ENCODE measurements at places on chromosomes 6 and 20.
A peak's percentile ranks its signal among the peaks of the same experiment; 100 is the strongest.

DNA sequence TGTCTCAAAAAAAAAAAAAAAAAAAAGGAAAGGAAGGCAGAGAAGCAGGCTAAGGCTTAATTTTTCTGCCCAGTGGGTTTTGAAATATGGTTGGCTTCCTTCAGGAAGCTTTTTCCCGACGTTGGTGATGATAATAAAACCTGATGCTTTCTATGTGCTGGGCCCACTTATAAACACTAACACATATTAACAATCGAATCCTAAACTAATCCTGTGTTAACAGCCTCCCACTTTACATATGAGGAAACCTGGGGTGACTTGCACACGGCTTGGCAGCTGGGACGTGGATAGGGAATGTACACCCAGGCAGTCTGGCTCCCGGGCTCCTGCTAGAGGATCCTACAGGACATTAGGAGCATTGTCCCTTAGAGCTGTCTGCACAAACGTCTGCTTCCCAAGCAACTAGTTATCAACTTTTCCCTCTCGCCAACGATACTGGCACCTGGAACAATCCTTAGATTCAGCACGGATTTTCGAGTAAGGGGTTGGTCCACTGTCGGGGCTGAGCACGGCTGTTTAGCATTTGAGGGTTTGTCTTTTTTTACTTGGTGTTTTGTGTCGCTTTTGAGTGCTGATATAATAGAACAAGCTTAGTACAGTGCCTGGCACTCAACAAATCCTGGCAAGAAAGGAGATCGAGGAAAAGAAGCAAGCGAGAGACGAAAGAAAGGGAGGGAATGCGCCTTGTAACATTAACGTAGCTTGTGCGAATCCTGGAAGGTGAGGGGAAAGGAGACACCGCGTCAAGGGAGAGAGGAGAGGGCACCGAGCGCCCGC lies 622 bp upstream of the KIZ start:
- no peak for DNase-seq

DNA sequence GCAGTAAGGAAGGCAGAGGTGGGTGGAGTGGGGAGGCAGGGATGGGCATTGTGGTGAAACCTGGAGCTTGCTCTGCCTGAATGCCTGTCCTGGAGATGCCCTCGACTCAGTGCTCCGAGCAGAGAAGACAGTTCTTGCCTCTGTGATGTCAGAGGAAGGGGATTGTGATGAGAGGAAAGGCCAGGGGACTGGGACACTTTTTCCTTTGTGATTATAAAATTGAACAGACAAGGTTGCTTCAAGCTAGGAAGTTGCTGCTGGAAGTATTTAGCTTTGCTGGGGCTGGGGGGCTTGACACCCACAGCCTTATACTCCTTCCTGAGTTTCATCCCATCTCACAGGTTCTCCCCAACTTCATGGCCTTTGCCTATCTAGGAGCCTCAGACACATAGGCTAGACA lies at the start of gene SIRPD:
SIRPD (minus strand) TSS at position 101 of the 400 bp plus-strand sequence; CDS start at position 49, 52 bp downstream.
- DNase-seq, result no peak

GRCh38 chr20:61912665-61913422 lies 152.8 kb downstream of the TAF4 start:
- DNase-seq, result peak; percentile 52

DNA sequence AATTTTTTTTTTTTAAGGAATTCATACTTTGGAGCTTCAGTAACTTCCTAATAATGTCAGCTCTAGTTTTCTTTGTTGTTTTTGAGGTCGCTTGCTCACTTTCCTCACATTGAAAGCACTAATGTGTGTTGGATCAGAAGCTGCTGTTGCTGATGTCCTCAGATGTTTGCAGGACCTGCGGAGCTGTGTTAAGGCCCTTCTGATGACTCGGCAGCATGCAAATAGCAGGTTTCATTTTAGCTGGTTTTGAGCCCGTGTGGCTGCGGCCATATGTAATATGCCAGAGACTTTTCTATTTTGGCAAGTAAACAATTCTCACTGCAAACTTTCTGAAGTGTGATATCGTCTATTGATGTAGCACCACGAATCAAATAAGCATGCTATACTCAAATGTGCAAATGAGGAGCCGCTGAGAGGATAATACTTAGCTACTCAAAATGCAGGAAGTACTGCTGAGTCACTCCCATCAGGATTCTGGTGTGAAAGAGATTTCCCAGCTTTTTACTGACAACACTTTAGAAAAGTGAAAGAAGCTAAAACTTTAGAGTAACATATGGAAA lies 187.8 kb downstream of the SASH1 start:
- DNase-seq, result no peak

GRCh38 chr6:46655803-46656202 lies 3.0 kb downstream of the SLC25A27 start:
- DNase-seq, result no peak

DNA sequence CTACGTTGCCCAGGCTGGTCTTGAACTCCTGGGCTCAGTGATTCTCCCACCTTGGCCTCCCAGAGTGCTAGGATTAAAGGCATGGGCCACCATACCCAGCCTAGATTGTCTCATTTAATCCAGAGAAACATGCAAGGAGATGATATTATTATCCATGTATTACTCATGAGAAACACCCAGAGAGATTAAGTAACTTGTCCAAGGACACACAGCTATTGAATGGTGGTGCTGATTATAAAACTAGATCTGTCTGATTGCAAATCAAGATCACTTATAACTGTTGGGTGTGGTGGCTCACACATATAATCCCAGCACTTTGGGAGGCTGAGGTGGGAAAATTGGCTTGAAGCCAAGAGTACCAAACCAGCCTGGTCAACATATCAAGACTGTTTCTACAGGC lies 94.4 kb upstream of the ZNF217 start:
- no peak for DNase-seq

DNA sequence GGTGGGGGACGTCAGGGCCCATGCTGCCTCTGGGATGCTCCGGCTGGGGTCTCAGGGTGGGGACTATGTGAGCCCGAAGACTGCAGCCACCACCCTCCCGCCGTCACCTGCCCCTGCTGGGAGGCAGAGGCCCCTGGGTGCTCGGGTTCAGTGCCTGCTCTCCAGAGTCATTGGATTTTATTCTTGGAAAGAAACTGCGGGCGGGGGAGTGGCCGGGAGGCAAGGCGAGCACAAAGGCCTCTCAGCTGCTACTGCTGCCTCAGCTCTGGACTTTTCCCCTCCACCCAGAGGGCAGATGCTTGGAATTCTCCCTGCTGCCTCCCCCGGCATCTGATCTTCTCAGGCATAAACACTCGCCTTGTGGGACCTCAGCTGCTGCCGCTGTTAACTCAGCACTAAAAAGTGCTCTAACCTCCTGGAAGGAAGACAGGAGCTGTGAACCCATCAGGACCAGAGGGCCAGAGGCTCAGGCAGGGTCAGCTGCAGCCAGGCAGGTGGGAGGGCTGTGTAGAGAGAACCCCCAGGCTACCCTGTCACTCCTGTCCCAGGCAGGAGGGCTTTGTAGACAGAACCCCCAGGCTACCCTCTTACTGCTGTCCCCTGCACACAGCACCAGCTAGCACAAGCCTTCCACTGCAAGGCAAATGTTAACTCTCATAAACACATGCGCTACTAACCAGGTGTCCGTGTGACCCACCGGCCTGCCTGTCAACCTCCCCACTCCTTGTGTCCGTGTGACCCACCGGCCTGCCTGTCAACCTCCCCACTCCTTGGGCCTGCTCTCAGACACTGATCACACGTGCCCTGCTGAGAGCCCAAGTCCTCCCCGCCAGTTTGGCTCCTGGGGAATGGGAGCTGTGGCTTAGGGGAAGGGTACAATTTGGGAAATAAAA lies 9.4 kb upstream of the FRMD1 start:
- no peak for DNase-seq

DNA sequence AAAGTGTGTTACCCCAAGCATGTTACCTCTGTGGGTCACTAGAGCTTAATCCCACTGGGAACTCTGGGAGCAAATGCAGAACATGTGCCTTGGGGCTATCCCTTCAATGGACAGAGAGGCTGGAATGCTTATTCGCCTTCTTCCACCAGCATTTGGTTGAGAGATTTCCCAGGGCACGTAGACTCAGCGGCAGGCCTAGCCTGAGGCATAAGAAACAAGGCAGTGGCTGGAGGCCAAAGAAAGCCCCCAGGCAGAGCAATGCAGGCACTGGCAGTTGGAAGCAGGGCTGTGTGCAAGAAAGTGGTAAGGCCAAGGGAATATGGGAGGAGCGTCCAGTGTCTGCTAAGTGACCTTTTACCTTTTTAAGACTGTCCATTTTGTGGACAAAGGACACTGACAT lies 114.0 kb upstream of the FLRT3 start:
- no peak for DNase-seq

DNA sequence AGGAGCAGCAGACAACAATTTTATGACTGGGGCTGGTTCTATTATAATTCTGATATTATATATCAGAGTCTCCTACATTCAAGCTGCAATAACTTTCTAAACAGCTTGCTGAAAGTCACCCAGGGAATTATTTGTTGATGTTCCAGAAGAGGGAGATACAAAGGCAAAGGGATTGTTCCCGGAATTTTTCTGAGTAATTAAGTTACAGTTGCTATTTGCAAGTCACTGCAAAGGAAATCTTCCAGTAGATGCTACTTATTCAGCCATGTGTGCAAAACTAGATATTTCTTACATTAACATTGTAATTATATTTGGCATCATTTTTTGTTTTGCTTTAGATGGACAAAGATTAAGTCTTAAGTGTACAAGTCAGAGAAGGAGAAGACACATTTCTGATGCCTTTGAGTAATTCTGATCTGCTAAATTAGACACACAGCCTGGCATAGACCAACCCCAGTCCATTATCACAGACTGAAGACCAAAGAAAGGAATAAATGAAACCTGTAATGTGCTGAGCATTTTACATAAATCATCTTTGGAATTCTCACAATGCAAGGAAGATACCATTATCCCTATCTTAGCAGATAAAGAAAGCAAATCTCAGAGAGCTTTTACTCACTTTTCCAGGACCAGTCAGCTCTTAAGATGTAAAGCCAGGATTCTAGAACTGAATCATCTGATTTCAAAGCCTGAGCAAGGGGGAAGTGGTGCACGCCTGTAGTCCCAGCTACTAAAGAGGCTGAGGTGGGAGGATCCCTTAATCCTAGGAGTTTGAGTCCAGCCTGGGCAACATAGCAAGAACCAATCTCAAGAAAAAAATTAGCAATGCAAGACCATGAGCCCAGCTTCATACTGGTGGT lies 62.6 kb upstream of the AKAP12 start:
- no peak for DNase-seq

- DNase-seq, result no peak
Measured at GRCh38 chr6:10383331-10384090, 31.4 kb downstream of the TFAP2A start.

DNA sequence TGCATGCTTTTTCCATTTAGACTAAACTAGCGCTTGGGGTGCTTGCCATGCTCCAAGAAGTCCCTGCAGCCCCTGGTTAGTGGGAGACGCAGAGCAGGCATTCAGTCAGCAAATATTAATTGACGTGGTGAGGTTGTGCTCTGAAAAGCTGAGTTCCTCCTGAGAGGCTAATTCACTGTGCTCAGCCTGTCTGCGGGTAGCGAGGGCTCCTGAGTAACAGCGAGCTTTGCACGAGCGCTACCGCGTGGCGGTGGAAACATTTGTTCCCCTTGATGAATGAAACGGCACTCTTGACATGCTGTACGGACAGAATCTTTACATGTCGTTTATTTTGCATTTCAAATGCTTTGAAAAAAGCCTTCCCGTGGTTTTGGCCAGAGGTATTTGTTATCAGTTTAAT lies 170.6 kb upstream of the AGPAT4 start:
- DNase-seq, result peak; percentile 27

DNA sequence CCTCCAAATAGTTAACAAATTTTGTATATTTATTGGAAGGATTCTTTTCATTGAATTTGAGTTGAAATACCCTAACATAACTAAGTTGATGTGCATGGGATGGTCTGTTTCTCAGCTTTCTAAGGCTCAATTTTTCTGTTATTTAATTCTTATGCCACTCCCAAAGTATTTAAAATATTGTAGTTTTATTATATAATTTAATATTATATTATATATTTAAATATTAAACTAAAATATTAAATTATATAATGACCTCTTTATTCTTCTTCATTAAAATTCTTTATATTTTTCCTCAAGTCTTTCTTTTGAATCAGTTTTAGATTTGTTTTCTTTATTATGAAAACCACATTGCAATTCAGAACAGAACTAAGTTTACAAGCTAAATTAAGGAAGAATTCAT lies 194.7 kb downstream of the TFAP2B start:
- DNase-seq, result no peak

GRCh38 chr6:121438869-121439268 lies 3.4 kb downstream of the GJA1 start:
- DNase-seq, result no peak

DNA sequence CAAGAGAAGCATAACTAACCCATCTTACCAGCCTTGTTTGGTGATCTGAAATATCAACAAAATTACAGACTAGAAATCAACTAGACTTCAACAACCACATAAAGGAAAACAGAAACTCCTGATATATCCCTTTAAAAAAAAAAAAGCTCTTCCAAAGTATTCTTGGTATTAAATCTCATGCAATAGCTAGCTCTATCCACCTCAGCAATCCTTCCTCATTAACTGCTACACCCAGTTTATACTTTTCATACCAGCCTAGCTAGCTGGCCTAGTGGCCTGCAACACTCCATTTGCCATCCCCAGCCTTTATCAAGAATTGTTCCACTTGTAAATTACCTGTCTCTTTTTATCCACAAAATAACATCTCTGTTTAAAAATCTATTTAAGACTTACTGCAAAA lies 69.0 kb downstream of the BACH2 start:
- DNase-seq, result no peak

GRCh38 chr6:797479-798077 lies 104.6 kb upstream of the EXOC2 start:
- peak; percentile 59 for DNase-seq

GRCh38 chr6:117280922-117281321 lies 15.6 kb downstream of the VGLL2 start:
- no peak for DNase-seq

DNA sequence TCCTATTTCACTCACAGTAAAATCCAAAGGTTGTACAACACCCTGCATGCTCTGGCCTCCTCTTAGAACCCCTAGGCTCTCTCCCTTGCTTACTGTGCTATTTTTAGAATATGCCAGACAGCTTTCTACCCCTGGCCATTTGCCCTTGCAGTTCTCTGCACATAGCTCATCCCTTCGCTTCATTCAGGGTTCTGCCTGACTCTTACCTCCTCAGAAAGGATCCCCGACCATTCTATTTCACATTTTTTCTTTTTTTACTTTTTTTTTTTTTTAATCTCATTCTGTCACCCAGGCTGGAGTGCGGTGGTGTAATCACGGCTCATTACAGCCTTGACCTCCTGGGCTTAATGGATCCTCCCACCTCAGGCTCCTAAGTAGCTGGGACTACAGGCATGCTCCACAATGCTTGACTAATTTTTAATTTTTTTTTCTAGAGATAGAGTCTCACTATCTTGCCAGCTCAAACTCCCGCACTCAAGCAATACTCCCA lies 33.6 kb downstream of the COMMD7 start:
- DNase-seq, result no peak

Measured in activated CD8-positive, alpha-beta T cell treated with anti-CD3 and anti-CD28 coated beads, Interleukin-2, amount 10 ng/mL, durations not matched to agents 7 days and 5 days (primary cell).